Activated CD4-positive, alpha-beta T cell treated with anti-CD3 and anti-CD28 coated beads for 1 hour (primary cell): ENCODE measurements at places on chromosomes 3 and 15.

- no peak for DNase-seq
These were observed 5.7 kb upstream of the CYP11A1 start for GRCh38 chr15:74373056-74373650.

DNA sequence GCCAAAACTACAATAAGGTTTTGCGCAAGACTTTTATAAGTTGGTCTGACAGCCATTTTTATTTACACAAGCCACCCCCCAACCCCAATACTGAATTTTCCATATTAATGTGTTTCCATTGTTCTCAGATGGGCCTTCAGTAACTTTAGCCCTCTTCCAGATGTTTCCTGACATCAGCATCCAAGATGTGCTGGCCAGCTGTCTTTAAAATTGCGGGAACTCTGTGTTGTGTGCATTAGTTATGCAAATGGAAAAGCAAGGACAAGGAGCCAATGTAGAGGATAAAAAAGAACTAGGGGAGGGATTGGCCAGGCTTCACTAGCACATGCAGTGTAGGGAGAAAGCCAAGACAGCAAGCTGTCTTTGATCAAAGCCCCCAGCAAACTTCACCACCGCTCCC lies 45.4 kb downstream of the COMMD2 start:
- DNase-seq: no peak

DNA sequence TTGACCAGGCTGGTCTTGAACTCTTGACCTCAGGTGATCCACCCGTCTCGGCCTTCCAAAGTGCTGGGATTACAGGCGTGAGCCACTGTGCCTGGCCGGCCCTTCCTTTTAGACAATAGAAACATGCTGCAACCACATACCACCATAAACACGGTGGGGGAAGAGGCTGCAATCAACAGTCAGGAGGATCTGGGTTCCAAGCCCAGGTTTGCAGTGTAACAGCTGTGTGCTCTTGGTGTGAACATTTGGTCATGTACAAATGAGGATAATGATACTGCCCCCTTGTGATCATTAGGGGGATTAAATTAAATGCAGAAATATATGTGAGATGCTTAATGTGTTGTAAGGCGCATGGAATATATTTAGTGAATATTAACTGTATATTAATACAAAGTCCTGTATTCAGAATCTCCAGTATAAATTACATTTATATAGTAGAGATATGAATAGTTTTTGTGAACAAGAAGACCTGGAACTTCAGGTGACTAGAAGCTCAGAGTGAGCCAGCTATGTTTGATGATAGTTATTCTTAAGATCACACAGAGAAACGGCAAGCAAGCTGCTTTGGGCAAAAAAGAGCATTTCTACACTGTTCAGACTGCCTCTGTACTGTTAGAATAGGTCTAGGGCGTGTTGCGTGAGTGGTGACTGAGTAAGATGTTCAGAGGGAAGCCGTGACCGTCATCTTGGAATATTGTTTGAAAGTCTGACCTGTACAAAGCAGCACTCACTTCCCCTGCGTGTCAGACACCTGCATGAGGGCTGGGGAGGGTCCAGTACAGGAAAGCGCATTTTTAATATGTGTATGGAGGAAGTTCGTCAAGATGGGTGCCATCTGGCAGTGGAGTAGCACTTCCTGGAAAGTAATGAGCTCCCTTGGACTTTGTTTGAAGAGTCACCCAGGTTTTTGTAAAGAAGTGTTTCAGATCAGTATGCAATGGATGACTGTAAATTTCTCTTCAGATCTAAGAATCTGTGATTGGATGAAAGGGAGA lies 125.8 kb downstream of the PGPEP1L start:
- DNase-seq: no peak

GRCh38 chr15:62334536-62334935 lies 169.5 kb upstream of the C2CD4B start:
- no peak for DNase-seq

- DNase-seq: no peak
These were observed 8.6 kb downstream of the DNAH1 start for GRCh38 chr3:52324676-52325075.

DNA sequence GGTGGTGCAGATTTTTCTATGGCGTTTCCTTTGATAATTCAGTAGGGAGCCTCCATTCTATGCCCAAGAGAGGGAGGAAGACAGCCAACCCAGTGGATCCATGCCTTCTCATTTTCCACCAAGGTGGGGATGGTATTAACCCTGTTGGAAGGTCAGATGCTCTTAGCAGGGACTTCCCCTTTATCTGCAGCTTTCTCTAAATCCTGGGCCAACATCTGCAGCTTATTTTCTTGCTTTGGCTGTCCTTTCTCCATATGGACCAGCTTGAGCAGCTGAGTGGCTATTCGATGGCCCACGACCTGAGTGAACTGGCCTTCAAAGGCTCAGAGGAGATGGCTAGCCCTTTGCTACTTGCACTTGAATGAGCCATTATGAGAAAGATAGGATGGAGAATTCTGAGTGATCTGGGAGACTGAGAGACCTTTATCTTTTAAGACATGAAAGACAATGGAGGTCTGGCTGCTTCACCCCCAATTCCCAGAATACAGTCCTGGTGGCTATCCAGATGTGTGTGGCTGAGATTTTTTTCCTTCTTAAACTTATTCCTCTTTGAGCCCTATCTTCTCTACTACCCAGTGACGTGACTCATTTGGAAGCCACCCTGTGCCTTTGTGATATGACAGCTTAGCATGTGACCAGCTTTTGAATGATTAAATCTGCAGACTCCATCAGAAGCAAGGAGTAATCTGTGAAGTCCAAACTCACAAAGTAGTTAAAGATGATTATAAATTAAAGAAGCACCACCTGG lies 39.6 kb upstream of the TRAK1 start:
- DNase-seq: no peak

- no peak for DNase-seq
These were observed 322.3 kb upstream of the TBL1XR1 start for GRCh38 chr3:177519588-177519987.

DNA sequence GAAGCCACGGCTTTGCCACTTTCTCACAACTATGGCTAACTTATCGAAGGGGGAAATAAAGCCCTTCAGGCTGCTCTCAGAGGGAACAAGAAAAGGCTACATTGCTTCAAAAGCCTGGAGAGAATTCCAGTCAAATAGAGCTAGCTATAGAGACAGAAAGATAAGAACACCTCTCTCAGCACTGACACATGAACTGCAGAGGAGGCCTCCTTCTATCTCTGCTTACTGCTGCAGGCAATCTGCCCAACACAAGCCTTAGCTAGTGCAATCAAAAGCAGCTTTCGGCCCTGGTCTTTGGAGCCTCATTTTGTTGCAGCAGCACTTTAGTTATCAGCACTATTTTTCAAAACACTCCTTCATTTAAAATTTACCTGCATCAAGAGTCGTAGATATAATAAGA lies 118.4 kb upstream of the ROBO1 start:
- DNase-seq: no peak

- no peak for DNase-seq
These were observed 602.4 kb downstream of the UNC13C start for GRCh38 chr15:54580643-54581042.

- no peak for DNase-seq
These were observed 12.5 kb upstream of the IGF1R start for GRCh38 chr15:98635848-98636247.

DNA sequence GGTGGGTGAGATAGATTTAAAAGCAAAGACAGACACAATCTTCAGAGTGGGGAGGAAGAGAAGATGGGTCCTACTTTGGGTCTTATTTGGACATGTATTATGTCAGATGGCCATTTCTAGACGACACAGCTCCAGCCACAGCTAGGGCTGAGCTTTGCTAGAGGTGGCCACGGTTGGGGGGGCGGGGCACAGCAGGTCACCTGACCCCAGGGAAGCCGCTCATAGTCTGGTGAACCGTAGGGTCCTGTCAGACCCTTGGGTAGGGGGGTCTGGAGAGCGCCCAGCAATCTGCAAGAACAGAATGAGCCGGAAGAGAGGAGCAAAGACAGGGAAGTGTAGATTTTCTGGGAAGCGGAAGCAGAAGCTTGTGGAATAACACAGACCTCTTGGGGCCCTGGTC lies 6.6 kb downstream of the EPB42 start:
- DNase-seq: no peak

DNA sequence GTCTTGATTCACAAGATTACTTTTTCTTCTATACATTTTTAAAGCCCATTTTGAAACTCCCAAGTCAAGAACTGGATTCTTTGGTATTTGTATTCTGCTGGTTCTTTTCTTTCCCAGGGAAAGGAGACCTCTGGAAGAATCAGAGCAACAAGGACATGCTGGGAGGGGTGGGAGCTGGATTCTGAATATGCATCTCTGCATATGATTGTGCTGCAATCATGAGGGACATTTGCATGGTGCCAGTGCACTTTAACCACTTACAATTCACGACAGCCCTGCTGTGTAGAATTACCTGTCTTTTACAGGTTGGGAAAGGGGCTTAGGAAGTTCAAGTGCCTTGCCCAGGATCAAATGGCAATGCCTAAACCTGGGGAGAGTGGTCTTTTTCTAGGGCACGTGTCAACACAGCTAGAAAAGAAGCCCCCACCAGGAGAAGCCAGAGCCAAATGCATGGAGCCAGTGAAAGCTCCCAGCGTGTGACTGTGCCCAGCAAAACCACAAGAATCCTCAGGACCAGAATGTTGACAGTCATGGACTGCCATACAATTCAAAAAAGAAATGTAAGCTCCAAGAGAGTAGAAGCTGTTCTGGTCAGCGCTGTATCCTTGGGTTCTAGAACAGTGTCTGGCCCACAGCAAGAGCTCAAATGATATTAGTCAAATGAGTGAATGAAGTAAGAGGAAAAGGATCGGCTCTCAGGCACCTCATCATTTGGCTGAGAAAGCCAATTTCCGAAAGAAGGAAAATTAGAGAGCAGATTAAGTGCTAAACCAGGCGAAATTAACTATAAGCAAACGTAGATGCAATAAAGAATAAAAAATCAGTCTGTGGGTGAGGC lies 84.5 kb upstream of the MEF2A start:
- DNase-seq: no peak

GRCh38 chr3:177569875-177570657 lies 372.8 kb upstream of the TBL1XR1 start:
- DNase-seq: no peak

- no peak for DNase-seq
These were observed 30.0 kb downstream of the TARS3 start for GRCh38 chr15:101694261-101694660.

GRCh38 chr3:131323014-131323413 lies 58.6 kb upstream of the NUDT16 start:
- DNase-seq: no peak

- DNase-seq: peak; percentile 59
These were observed 78.6 kb downstream of the ABHD5 start for GRCh38 chr3:43769097-43769884.

- no peak for DNase-seq
These were observed 8.8 kb downstream of the BCL2A1 start for GRCh38 chr15:79962178-79962577.

- DNase-seq: no peak
These were observed 220.5 kb downstream of the FAM43A start for GRCh38 chr3:194906229-194906629.

DNA sequence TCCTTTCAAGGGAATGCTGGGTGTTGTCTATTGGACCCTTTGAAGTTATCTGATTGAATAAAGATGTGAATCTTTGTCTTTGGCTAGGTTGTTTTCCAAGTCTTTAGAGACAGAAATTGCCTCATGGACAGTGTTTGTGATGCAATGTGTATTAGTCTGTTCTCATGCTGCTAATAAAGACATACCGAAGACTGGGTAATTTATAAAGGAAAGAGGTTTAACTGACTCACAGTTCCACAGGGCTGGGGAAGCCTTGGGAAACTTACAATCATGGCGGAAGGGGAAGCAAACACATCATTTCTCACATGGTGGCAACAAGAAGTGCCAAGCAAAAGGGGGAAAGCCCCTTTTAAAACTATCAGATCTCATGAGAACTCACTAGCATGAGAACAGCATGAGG lies 88.8 kb upstream of the PLXND1 start:
- DNase-seq: no peak

- no peak for DNase-seq
These were observed 38.8 kb upstream of the BNC1 start for GRCh38 chr15:83323296-83323711.

DNA sequence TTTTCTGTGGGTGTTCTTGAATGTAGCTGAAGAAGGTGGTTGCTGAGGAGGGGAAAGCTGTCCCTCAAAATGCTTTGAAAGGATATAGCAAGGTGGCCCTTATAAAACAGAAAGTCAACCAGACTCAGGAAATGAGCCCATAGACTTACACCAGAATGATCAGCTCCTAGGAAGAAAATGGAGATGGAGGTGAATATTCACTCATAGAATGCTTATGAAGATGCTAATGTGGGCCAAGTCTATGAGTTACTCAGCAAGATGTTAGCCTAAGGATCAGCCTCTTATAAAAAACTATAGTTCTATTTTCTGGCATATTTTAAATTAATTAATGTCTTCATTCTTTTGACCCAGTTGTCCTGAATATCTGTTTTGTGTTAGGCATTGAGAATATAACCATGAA lies 1054.0 kb downstream of the AGBL1 start:
- no peak for DNase-seq

GRCh38 chr3:82942041-82942440 lies 1180.6 kb upstream of the GBE1 start:
- no peak for DNase-seq

DNA sequence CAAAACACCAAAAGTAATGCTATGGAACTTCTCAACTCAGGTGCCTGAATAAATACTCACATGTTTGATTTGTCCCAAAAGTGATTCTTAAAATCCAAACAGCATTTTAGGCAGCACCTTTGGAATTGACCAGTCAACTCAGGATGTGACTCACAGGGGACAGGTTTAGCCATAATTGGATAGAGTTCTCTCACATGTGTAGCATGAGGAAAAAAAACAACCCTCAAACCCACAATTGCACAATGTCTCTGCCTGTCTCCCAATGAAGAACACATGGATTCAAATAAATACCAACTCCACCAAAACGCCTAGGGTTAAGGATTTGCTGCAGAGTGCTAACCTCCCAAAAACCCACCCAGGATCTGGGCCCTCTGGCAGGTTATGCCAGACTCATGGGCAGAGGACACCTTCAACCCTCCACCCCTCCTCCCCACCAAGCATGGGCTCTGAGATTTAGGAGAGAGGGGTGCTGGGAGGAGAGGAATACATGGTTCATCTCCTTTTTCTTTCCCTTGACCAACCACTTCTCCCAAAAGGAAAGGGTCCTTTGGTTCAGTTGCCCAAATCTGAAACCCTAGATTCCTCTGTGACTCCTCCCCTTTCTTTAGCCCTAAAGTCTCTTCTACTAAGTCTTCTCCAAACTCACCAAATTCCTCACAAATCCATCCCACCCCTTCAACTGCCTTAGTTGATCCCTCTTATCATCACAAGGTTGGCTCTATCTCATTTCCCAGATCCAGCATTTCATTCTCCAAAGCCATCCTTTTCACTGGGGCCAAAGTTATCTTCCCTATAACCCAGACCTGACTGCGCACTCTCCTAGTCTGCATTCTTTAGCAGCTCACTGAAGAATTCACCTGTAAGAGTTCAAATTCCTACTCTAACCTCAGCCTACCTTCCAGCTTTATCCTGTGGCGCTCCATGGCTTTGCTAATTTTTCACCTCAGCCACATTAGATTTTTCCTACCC lies 7.7 kb downstream of the RYK start:
- DNase-seq: no peak

DNA sequence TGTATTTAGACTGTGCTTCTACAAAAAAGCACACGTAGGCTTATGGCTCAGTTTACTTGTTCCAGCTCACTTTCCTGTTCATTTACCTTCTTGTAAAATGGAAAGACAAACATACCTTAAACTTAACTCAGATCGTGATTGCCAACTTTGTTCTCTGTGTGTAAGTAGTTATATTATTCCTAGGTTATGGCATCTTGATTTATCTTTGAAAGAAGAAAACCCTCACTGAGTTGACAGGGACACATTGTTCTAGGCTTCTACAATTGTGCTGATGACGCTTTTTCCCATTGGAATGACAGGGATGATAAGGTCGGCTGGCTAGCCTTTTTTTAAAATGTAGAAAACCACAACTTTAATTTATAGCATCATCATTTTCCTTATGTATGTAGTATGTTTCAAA lies 140.7 kb downstream of the IGF1R start:
- DNase-seq: no peak
